H54 (cell line): ENCODE measurements at places on chromosomes 5 and 9.

DNA sequence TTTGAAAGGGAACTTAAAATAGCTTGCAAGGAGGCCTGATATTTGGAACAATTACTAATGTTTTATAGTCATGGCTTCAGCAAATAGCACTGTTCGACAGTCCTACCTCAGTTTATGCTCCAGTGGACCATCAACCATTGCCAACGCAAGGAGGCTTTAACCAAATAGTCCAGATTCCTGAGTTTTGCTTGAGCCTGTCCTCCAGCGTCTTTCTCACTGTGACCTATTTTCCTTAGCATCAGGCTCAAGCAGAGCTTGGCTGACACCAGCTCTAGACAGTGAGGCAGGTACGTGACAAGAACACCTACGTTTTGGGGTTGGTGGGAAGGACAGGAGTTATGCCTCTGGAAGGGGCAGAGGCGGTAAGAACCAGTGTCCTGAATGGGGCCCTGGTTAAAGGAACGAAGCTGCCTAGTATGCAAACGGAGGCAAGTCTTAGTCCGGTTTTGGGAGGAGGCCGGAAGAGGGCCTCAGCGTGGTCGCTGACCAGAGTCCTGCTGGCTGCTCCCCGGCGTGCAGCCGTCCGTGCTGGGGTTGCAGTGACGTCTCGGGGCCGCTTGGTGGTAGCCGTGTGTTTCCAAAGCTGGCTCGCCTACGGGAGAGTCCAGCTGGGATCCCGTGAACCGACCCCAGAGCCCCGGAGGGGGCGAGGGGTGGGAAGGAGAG lies 998 bp upstream of the FGF18 start:
- DNase-seq = peak; percentile 80

DNA sequence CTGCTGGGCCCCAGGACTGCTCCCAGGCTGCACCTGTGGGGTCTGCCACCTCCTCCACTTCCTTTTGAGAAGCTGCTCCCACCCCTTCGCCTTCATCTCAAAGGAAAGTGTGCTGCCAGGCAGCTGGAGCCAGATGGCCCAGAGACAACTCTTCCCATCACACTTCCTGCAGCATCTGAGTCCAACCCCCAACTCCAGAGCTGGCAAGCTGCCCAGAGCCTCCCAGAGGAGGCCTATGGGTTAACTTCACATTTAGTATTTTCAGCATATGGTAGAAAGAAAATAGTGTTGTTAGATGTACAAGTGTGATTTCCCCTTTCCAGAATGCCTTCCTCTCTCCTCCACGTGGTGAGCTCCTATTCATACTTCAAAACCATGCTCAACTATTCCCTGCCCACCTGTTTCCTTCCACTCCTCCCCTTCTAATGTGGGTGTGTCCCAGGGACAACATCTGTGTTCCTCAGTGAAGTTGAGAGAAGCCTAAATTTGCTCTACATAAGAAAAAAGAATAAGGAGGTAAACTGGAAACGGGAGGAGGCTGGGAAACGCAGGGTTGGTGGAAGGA lies 38.6 kb upstream of the KCNMB1 start:
- DNase-seq = no peak

- no peak for DNase-seq
Measured at GRCh38 chr5:155735388-155735787, 591.6 kb upstream of the SGCD start.

- no peak for DNase-seq
Measured at GRCh38 chr5:6843821-6844220, 130.6 kb downstream of the TENT4A start.

DNA sequence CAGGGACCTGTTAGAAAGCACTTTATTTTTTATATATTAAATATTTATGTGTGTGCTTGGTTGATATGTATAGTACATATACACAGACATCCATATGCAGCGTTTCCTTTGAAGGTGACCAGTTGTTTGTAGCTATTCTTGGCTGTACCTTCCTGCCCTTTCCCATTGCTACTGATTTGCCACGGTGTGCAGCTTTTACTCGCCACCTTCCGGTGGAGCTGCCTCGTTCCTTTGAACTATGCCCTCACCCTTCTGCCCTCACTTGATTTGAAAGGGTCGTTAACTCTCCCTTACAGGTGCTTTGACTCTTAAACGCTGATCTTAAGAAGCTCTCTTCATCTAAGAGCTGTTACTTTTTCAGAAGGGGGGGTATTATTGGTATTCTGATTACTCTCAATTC lies 20.5 kb downstream of the RGMB start:
- DNase-seq = no peak

DNA sequence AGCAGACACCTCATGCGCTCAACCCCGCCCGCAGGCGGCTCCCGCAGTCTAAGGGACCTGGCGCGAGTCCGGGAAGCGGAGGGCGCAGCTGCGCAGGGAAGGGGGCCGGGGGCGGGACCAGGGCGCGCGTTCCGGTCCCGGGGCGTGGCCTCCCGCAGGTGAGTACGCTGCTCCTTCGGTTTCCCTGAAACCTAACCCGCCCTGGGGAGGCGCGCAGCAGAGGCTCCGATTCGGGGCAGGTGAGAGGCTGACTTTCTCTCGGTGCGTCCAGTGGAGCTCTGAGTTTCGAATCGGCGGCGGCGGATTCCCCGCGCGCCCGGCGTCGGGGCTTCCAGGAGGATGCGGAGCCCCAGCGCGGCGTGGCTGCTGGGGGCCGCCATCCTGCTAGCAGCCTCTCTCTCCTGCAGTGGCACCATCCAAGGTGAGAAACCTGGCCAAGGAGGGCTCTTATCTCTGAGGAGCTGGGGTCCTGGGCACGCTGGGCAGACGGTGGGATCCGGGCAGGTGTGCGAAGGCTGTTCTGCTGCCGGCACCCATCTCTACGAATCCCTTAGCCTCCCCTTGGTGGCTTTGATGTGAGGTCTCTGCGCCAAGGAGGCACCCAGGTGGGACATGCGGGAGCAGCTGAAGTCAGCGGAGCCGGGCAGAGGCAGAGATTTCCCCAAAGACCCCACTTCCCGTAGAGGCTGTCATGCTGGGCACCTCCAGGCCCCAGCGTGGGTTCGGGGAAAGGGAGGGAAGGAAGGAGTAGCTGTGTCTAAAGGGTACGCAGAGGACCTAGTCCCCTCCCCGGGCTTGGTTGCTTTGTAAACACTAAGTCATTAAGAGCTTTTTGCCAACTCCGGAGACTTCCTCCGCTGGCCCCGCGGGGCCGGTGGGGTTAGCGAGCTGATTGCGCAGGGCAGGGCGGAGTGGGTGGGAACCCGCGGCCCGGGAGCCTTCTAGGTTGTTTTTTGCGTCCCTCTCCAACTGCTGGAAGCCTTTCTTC lies at the start of gene F2RL1:
TSS of gene F2RL1 (plus strand) at position 187 of the 988 bp plus-strand sequence. CDS start at position 340, 153 bp downstream.
- peak; percentile 84 for DNase-seq

DNA sequence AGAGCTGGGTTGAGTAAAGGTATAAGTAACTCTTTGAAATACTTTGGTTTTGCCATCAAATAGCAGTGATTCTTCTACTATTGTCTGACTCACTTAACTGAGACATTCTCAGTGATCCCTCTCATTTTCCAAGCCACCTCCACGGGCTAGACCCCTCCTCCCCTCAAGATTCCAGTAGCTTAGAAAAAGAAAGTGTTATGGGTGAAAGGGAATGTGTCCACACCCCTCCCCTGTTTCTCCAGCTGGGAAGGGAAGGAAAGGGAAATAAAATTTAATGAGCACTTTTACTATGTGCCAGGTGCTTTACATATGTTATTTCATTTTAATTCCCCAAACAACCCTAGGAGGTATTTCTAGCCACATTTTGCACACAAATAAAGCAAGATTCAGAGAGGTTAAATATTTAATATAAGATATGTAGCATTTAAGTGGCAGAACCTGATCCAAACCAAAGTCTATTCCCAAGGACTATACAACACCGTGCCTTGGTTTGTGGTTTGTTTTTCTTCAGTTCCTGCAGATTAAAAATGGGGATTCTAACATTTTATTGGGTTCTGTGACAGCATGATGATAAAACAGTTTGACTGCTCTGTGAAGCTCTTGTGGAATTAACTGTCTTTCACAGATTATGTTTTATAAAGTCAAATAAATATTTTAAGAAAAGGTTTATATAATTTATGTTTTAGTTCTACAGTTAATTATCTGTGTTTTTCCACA lies 135.9 kb downstream of the ZSWIM6 start:
- DNase-seq = no peak

GRCh38 chr9:116760636-116761035 lies 73.5 kb downstream of the TRIM32 start:
- DNase-seq = no peak

- no peak for DNase-seq
Measured at GRCh38 chr9:119369680-119370366, 588 bp upstream of the BRINP1 start.

GRCh38 chr9:36322462-36322861 lies 64.2 kb upstream of the GNE start:
- no peak for DNase-seq

- no peak for DNase-seq
Measured at GRCh38 chr9:128285033-128285784, 9.1 kb downstream of the SWI5 start.

DNA sequence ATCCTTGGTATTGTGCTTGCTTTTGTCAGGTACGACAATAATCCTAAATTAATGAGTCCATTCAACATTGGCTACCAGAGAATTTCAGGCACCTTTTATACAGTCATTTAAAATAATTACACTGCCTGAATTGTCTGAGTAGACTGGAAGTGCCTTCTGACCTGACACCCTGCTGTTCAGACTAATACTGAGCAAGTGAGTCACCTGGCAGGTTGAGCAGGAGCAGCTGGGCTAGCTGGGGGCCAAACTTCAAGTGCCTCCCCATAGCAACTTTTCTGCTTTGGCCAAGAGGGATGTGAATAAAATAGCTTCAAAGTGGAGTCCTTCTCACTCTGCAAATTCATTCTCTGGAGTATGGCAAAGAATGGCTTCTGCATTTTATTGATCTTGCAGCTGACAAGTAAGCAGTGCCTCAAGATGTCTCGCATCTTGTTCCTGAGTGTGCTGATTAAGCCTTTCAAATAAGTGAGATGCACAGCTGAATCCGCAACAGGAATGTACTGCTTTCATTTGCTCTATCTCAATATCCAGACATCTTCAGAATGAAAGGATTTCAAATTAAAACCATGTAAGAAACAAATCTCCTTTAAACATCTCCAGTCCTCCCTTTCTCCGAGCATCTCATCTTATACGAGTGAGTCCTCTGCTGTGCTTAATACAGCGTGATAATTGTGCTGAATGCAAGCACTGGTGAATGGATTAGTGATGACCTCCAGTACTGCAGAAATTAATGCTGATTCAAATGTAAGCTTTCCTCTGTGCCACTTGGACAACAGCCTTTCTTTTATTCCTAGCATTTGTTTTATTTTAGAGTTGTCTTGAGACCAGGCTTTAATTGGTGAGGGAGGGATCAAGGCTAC lies 271.2 kb downstream of the EDIL3 start:
- peak; percentile 16 for DNase-seq

DNA sequence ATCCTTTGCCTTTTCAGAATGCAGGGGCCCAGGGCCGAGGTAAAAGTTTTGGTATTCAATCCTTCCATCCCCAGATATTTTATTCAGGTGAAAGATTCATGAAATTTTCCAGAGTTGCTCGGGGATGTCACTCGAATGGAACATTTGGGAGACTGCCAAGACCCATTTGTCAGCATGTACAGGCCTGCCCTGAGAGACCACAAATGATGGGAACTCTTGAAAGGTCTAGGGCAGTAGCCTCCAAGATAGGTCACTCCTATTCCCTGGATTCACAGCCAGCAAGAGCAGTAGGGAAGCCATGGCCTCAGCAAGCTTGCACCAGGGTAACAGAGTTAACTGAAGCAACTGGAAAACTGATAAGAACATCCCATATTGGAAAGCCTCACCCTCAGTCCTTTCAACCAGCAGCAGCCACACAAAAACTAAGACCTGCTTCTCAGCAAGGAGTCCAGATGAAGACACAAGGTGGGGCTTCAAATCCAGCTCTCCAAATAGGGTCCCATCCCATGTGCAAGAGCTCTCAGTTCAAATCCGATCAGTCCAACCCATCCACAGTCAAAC lies 12.5 kb downstream of the CARD6 start:
- no peak for DNase-seq

GRCh38 chr9:119284118-119284517 lies 85.1 kb downstream of the BRINP1 start:
- peak; percentile 27 for DNase-seq

- DNase-seq = no peak
Measured at GRCh38 chr5:140273401-140273877, 29.5 kb downstream of the PFDN1 start.

- DNase-seq = no peak
Measured at GRCh38 chr5:3386637-3387036, 209.0 kb upstream of the IRX1 start.

- no peak for DNase-seq
Measured at GRCh38 chr5:137304226-137304874, 194.8 kb downstream of the SPOCK1 start.

GRCh38 chr9:89448821-89449220 lies 49.1 kb downstream of the SEMA4D start:
- no peak for DNase-seq

GRCh38 chr9:77215874-77216273 lies 38.5 kb downstream of the VPS13A start:
- no peak for DNase-seq

DNA sequence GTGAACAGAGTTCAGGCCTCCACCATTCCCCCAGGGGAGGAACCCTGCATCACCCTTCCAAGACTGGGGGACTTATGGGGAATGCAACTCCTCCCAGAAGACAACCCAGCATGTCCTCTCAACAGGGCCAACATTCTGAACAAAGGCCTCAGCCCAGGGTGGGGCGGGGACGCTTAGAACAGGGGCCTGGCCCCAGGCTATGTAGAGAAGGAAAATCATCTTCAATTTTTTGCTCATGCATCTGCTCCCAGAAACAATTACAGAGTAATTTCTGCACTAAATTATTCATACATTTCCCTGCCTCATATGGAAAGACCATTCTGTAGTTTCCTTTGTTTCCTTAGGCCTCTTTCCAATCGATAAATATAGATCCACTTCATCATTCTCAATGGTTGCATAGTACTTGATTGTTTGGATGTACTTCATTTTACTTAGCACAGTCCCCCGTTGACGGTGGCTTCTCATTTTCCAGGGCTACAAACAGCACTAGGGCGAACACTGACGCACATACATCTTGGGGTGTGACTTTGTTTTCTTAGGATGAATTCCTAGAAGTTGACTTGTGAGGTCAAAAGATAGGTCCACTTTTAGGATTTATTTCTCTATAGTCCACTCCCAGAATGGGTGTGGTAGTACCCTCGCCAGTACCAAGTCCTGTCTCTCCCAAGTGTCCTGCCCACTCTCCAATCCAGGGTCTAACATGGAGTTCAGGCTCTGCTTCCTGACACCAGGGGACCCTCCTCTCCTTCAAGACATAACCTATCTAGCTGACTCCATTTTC lies 27.2 kb upstream of the SMU1 start:
- DNase-seq = no peak

DNA sequence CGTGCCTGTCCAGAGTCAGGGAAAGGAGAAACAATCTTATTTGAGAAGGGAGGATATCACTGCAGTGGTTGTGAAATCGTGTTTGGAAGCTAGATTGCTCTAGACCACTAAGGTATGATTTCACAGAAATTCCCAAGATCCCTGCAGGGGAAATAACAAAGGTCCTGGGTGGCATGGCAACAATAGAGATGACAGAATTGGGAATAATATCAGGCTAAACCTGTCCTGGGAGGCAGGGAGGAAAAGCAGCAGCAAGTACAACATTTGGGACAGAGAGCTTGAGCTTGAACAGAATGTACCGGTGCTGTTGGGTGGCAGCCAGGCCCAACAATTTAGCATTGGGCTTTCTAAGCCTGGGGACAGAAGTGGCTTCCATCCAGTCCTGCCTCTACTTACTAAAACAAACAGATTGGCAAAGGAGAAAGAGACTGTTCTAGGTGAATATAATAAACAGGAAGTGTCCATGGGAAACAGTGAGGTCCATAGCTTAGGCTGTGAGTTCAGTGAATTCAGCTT lies 17.0 kb upstream of the ARHGAP26 start:
- DNase-seq = no peak
